ENCODE measurements at places on chromosomes 13 and 19.

GRCh38 chr13:38350114-38350617 is 515 bp downstream of the UFM1 start:
- DNase-seq: peak; percentile 40

- no peak for DNase-seq
Measured at GRCh38 chr19:29393915-29394460, 131.8 kb upstream of the VSTM2B start.

DNA sequence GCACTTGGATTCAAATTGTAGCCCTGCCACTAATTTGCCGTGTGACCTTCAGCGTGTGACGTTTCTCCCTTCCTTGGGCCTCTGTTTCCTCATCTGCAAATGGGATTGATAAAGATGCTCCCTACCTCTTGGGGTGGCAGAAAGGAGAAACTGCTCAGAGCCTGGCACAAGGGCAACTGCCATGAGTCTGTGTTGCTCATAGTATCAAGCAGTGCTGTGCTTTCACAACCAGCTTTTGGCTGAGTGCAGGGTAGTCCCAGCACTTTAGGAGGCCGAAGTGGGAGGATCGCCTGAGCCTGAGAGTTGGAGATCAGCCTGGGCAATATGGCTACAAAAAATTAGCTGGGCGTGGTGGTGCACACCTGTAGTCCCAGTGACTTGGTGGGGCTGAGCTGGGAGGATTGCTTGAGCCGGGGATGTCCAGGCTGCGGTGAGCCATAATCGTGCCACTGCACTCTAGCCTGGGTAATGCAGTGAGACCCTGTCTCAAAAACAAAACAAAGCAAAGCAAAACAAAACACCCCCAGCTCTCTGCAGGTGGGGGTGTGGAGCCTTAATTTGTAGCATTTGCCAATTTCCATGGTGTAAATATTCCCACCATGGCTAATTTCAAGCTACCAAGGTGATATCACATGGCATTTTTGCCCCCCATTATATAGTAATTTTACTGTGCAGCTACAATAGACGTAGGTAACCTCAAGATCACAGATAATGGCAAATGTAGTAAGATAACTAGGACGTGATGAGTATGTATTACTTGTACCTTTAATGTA is 1.6 kb upstream of the MARK4 start:
- DNase-seq: no peak

- DNase-seq: peak; percentile 77
Measured at GRCh38 chr13:41465241-41465847, 8.0 kb downstream of the RGCC start.

- no peak for DNase-seq
Measured at GRCh38 chr19:18002347-18002850, 5.6 kb upstream of the ARRDC2 start.

GRCh38 chr13:72782717-72783116 is 784 bp downstream of the PIBF1 start:
- no peak for DNase-seq

- no peak for DNase-seq
Measured at GRCh38 chr13:72728290-72728605, 525 bp downstream of the BORA start.

Measured in activated T-helper 9 cell treated with anti-CD3 and anti-CD28 coated beads, Interleukin-2, amount 50 U/mL, for 16 hours (primary cell).